ENCODE measurements at places on chromosomes 2 and 18.

DNA sequence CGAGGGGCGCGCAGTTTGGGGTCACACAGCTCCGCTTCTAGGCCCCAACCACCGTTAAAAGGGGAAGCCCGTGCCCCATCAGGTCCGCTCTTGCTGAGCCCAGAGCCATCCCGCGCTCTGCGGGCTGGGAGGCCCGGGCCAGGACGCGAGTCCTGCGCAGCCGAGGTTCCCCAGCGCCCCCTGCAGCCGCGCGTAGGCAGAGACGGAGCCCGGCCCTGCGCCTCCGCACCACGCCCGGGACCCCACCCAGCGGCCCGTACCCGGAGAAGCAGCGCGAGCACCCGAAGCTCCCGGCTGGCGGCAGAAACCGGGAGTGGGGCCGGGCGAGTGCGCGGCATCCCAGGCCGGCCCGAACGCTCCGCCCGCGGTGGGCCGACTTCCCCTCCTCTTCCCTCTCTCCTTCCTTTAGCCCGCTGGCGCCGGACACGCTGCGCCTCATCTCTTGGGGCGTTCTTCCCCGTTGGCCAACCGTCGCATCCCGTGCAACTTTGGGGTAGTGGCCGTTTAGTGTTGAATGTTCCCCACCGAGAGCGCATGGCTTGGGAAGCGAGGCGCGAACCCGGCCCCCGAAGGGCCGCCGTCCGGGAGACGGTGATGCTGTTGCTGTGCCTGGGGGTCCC is at the start of gene ITGA4:
TSS of gene ITGA4 (plus strand) at position 266 of the 620 bp plus-strand sequence. CDS start at position 535, 269 bp downstream.
- DNase-seq, result peak; percentile 84

- DNase-seq, result no peak
Measured at GRCh38 chr18:69795791-69796190, 151.9 kb downstream of the CD226 start.

DNA sequence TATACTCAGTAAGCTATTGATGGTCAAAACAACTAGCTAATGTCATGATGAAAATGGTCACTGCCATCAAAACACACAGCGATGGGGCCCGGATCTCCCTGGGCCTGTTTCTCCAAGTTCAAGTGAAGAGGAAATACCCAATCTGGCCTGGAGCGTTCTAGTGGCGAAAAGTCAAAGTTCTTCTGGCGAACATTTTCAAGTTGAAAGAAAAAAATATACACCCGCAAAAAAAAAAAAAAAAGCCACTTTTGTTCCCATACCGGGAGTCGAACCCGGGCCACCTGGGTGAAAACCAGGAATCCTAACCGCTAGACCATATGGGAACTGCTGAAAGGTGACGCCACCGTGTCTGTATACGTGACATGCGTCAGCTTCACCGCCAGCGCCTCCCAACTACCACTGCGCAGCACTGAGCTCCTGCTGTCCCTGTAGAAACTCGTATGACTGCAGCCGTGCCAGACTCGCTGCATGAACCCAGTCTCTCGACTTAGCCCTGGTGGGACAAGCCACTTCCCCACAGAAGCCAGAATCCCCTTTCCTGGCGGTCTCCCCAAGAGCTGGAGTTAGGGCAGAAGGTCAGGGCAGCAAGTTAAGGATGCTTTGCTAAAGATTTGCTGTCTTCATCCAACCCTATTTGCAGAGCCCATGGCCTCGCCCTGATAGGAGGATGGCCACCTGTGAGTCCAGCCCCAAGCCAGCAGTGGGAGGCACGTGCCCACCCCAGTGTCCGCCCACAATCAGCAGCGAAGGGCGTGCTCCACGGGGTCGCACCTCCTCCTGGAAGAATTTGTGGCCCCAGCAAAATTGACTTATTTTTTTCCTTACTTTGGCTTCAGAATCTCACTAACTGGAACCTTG is 5.6 kb upstream of the IMP4 start:
- DNase-seq, result no peak

GRCh38 chr2:1132328-1132969 is 181.8 kb downstream of the SNTG2 start:
- DNase-seq, result peak; percentile 4

DNA sequence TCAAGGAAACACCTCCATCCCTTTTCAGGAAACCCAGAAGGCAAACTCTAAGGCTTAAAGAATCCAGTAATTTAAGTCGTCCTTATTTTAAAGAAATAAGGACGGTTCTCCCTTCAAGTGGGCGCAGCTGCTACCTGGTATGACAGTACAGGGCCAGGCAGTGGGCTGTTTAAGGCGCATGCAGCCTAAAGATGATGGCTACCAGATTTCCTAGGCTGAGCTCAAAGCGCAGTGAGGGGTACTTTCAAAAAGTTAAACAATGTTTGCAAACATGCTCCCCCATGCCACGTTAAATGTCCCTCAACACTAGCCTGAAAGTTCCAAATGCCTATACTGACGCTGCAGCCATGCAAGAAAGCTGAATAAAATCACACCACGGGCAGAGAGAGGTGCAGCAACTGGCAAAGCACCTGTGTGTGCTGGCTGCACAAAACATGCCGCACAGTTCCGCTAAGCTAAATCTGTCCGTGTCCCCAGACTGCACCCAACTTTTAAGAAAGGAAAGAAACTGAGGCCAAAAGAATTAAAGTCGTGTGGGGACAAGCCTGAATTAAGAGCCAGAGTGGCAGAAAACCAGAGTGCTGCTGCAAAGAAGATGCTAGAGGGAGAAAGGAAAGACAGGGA is 583 bp downstream of the HIBCH start:
- DNase-seq, result no peak

- no peak for DNase-seq
Measured at GRCh38 chr2:98911126-98911375, 25.0 kb downstream of the CRACDL start.

- no peak for DNase-seq
Measured at GRCh38 chr2:126880324-126880723, 18.4 kb upstream of the TEX51 start.

- DNase-seq, result no peak
Measured at GRCh38 chr2:215394102-215394805, 41.6 kb downstream of the FN1 start.

DNA sequence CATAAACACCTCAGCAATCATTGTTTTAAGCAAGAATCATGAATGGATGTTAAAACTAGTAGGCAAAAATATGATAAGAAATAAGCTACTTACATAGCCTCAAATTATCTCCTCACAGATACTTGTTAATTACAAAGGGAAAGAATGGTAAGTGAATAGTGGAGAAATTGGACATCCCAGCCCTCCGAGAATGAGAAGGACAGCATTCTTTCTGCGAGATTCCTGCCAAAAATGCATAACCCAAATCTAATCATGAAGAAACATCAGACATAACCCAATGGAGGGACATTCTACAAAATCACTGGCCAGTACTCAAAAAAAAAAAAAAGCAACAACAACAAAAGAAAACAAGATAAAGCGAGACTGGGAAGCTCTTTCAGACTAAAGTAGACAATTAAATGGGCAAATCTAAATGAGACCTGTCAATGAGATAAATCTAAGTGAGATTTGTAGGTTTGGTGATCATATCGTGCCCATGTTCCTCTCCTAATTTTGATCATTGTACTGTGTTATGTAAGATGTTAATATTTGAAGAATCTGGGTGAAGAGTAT is 57.9 kb upstream of the GLI2 start:
- DNase-seq, result no peak

GRCh38 chr2:27596627-27597026 is 13.8 kb downstream of the ZNF512 start:
- no peak for DNase-seq

GRCh38 chr18:76398896-76399612 is 96.0 kb downstream of the ZNF516 start:
- peak; percentile 61 for DNase-seq

DNA sequence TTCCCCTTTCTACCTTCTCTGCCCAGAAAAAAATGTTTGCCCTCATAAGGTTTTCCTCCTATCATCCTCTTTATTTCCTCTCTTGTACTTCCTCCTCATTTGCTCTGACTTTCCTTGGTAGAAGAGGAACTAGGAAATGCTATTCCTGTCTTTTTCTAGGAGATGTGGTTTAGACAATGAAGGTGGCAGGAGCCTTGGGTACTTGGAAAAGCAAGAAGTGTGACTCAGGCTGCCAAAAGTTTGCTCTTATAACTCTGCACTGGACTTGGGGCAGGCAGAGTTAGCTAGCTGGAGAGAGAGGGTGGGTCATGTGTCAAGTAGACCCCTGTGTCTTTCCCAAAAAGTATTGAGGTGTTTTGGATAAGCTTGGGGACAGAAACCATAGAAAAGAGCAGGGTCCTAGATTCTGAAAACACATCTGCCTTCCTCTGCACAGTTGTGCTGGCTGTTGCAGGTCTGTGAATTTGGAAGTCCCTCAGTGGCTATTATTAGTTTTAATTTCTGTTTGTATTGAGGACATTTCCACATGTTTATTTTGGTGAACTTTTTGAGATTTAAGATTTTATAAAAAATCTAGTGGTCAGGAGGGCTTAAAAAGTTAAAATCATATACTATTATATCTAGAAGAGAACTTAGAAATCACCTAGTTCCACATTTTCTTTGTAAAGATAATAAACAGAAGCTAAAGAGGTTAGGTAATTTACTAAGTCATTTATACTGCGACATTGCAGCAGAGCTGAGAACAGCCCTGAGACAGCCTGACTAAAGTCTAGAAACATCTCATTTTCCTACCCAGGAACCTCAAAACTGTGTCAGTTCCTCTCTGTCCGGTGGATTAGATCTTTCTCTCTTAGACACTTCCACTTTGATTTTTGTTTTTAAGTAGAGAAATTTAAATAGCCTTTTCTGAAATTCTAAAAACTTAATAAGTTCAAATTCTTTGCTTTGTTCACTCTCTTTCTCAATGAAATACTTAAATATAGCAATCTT is 16.0 kb downstream of the INSIG2 start:
- DNase-seq, result no peak

DNA sequence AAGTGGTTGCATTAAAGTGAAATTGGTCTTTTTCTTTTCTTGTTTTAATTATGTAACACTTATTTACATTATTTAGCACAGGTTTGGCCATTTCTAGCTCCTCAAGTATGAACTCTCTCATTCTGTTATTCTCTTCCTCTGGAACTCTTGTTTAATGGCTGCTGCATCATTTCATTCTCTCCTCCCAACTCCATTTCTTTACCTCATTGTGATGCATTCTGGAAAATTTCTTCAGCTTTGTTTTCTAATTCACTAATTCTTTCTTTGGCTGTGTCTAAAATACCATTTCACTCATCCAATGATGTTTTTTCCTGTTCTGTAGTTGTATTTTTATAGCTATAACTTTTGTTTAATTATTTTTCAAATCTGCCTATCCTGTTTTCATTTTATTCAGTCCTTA is 22.5 kb upstream of the NMUR1 start:
- no peak for DNase-seq

- no peak for DNase-seq
Measured at GRCh38 chr2:129178356-129178755, 801.1 kb upstream of the RAB6C start.

GRCh38 chr18:77092104-77093066 is 40.2 kb downstream of the MBP start:
- no peak for DNase-seq

DNA sequence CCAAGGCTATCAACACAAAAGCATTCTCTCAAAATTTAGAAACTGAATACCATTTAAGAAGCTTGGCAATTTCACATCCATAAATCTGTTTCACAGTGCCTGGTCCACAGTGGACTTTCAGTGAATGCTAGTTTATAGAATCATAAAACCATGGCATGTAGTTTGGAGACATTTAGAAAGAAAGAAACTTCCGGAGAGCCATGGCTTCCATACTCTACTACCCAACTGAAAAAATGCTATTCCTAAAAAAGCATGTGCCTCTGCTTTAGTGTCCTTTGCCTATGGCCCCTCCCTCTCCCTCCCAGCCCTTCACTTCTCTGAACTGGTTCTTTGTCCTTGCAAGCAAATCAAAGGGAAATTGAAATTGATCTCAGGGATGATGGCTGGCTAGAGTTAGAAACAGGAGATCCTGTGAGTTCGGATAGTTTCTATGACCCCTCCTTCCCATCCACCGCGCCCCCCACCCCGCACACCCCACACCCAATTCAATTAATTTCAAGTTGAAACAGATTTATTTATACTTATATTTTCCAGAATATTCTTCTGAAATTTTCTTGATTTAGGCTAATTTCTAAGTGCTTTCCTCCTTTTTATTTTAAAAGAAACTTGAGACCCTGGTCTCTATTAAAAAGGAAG is 248.3 kb downstream of the TRIB2 start:
- DNase-seq, result no peak

DNA sequence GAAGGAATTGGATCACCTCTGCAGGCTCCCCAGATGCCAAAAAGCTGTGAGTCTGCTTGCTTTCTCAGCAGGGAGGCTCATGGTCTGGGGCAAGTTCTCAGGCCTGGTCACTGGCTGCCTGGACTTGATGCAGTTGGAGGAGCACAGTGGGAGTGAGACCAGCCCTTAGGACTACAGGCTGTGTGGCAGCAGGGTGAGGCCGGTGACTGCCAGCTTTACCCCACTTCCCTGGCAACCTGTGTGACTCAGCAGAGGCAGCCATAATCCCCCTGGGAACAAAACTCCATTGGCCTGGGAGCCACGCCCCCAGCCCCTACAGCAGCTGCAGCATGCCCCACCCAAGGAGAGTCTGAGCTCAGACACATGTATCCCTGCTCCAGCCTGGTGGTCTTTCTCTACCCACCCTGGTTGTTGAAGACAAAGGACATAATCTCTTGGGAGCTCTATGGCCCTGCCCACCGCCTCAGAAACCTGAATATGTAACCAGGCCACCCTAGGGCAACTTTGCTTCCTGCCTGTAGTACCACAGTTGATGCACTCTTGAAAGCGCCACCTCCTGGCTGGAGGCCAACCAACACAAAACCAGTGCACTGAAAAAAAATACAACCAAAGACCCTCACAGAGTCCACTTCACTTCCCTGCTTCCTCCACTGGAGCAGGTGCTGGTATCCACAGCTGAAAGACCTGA is 106.8 kb upstream of the SPATS2L start:
- DNase-seq, result no peak

GRCh38 chr2:17608251-17608650 is 67.8 kb downstream of the VSNL1 start:
- DNase-seq, result no peak

DNA sequence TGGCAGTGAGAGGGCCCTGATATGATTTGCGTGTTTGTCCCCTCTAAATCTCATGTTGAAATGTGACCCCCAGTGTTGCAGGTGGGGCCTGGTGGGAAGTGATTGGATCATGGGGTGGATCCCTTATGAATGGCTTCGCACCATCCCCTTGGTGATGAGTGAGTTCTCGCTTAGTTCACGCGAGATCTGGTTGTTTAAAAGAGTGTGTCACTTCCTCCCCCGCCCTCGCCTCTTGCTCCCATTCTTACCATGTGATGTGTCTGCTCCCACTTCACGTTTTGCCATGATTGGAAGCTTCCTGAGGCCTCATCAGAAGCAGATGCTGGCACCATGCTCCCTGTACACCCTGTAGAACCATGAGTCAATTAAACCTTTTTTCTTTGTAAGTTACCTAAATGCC is 319.9 kb upstream of the ID2 start:
- no peak for DNase-seq

- DNase-seq, result no peak
Measured at GRCh38 chr2:109736177-109736827, 57.8 kb upstream of the RGPD5 start.

GRCh38 chr2:26526589-26526988 is 48.7 kb upstream of the OTOF start:
- DNase-seq, result no peak

All from stimulated activated CD8-positive, alpha-beta memory T cell treated with anti-CD3 and anti-CD28 coated beads, Interleukin-4, amount 100 ng/mL, for 24 hours (primary cell).